Bronchial epithelial cell (primary cell): ENCODE measurements at places on chromosomes 11 and 22.
A peak's percentile ranks its signal among the peaks of the same experiment; 100 is the strongest.

GRCh38 chr11:17828311-17828751 is 93.8 kb downstream of the KCNC1 start:
- no peak for DNase-seq

- DNase-seq, result no peak
These were observed 8.7 kb upstream of the CABP7 start for GRCh38 chr22:29710922-29711593.

GRCh38 chr11:4539603-4540219 is 5.3 kb upstream of the OR52M1 start:
- peak; percentile 25 for DNase-seq

DNA sequence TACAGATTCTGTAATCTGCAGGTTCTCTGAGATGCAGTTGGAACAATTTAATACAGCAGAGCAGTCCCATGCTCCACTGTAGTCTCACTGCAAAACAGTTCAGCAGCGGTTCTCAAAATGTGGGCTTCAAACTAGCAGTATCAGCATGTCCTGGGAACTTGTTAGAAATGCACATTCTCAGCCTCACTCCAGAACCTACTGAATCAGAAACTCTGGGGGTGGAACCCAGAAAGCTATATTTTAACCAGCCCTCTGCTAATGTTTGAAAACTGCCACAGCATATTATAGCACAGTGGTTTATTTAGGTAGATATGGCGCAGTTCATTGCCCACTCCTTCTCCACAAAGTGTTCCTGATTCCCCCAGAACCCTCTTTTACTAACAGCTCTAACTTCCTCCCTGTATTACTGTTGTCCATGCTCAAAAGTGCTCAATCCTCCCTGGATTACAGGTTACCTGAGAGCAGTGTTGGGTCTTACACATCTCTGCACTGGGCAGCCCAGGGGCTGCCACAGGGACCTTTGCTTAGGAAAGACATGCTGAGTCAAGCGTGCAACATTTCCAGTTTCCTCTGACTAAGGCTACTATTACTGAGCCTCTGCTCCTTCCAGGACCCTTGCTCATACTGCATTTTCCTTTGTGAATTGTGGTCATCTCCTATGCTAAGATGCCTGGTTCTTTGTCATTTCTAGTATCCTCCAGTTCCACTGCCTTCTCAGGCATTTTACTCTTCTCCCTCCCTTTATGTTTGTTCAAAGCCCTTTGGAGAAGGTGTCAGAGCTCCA is 7.7 kb upstream of the DGAT2 start:
- peak; percentile 88 for DNase-seq

- DNase-seq, result no peak
These were observed 29.2 kb downstream of the TRAF6 start for GRCh38 chr11:36480833-36481232.

DNA sequence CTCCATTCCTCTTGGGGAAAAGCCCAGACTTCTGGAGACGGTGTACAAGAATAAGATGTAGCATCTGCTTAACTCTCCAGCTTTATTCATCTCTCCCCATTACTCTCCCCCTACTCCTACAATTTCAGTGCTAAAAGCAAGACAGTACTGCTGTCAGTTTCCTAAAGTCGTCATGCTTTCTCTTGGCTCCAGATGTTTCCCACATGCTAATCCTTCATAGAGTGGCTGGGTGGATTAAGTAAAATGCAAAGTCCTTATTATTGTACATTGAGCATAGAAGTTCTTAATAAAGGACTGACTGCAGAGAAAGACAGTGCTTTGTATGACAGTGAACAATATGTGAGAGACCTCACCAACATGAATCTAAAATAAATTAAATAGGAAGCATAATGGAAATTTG is 142.2 kb upstream of the UBASH3B start:
- no peak for DNase-seq

DNA sequence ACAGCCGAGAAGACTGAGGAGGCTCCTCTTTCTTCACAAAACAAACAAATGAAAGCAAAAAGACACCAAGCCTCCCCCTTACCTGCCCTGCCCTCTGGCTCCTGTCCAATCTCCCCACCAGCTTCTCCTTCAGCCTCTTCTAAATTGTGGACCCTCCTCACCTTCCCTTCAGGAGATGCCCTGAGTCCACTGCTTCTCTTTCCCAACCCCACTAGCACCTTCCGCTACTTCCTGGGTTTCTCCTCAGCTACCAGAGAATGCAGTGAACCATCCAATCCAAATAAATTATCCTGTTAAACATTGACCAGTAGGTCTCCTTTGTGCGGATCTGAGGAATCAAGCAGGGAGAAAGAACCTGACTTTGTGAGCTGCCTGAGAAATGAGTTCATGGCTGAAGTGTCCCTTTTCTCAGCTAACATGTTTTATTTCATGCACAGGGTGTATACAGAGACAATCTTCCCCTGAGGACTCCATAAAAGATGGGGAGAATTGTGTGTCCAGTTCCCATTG is 63.2 kb upstream of the VPREB1 start:
- DNase-seq, result no peak

- DNase-seq, result no peak
These were observed 10.0 kb upstream of the MFRP start for GRCh38 chr11:119356349-119357031.

GRCh38 chr11:36110668-36111410 is 167.0 kb downstream of the LDLRAD3 start:
- DNase-seq, result no peak

DNA sequence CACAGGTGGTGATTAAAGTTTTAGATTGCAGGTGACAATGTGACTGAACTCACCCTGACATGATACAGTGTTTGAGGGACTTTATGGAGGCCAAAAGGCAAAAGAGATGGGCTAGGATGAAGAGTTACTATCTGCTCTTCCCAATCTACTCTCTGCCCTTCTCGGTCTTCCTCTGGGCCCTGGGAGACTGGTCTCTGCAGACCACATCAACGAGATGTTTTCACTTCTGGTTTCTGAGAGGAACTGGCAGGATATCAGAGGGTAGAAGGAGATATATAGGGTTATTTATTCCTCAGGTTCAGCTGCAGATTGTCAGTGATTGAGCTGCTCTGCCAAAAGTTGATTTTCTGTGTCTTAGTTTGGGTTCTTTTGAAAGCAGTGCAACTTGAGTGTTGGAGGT is 32.4 kb upstream of the CD44 start:
- DNase-seq, result no peak

DNA sequence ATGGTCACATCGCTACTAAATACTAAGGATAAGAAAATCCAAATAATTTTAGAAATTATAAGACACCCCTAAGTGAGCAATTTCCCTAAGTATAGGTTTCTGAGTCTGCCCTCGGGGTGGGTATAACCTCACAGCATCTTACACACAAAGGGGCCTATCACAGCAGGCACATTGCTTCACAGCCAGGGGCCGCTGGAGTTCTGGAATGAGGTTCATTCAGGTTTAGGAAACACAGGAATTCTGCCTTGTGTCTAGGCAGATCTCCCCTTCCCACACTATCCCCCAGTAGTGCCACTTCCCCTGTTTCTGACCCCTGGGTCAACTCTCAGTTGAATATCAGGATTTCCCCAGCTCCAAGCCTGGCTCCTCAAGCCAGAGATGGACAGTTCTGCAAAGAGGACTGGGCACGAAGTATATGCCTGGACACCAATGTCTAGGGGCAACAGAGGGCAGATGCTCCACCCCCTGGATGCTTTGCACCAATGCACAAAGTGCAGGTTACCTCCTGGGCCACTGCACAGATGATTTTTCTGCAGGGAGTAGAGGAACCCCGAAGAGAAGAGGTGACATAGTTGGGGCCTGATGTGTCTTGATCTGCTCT is 11.4 kb downstream of the TUBA8 start:
- DNase-seq, result no peak

DNA sequence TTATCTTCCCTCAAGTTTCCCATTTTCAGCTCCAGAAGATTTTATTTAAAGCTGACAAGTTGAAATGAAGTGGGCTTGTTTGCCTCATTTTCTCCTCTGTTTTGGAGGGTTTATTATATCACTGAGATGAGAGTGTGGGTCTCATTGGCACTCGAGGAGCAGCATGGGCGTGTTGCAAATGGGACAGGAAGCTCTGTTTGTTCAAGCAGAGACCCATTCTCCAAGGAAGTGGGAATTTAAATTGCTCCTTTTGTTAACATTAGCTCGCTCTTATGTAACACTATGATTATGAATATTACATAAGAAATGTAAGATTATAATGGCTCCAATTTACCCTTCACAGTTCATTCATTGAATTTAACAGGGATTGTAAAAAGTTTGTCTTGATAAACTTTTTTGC is 317.7 kb upstream of the CTSC start:
- peak; percentile 4 for DNase-seq

DNA sequence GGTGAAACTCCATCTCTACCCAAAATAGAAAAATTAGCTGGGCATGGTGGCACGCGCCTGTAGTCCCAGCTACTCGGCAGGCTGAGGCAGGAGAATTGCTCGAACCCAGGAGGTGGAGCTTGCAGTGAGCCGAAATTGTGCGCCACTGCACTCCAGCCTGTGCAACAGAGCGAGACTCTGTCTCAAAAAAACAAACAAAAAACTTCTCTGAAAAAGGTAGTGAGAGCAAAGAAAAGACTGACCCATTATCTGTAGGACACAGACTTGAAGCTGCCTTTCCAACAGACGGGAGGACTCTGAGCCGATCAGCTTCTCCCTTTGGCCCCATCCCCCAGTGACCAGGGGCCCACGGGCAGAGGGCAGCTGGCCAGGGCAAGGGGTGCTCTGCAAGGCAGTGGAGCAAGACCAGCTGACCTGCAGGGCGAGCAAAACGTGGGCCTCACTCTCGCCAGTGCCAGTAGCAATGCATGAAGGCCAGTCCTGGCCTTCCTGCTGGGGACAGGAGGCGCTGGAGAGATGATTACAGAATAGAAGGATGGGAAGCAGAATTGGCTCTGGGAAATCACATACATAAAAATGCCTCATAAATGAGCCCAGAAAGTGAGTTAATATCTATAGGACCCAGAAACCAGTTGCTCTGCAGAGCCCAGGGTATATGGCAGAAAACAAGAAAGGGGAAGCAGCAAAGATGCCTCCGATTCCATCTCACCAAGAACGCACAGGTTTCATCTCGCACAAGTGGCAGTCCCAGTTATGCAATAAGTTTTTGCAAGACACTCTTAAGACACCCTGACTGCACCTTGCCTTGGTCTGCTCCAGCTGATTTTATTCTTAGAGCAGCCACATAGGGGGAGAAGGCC is 2.8 kb downstream of the EHD1 start:
- DNase-seq, result no peak

GRCh38 chr11:121352251-121352891 is 59.8 kb downstream of the SC5D start:
- no peak for DNase-seq

DNA sequence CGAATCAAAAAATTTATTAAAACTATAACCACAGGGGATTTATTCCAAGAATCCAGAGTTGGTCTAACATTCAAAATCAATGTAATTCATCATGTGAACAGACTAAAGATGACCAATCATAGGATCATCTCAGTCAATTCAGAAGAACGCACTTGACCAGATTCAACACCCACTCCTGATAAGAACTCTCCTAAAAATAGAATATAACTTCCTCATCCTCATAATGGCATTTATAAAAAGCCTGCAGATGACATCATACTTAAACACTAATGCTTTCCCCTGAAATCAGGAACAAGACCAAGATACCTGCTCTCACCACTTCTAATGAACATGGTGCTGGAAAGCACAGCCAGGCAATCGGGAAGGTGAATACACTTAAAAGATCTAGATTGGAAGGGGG is 10.5 kb upstream of the MUC2 start:
- no peak for DNase-seq

DNA sequence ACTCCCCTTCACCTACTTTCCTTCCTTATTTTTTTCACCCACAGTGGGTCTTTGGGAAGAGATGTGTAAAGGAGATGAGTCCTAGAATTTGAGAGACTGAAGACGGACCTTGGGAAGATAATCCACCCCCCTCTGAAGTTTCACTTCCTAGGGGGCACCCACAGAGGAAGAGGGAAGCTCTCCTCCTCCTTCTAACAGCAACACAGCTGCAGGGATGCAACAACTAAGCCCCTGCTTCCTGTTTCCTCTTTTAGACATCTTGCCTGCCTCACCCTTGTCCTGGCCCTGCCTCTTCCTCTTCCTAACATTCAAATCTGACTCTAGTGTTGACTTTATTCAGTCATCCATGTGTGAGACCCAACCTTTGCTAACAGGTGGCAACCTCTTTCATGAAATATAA is 424.6 kb downstream of the BUD13 start:
- no peak for DNase-seq

- no peak for DNase-seq
These were observed 348.9 kb upstream of the NCAM1 start for GRCh38 chr11:112612250-112612849.

- peak; percentile 98 for DNase-seq
These were observed 52.1 kb downstream of the LHFPL7 start for GRCh38 chr22:24894220-24894975.

- no peak for DNase-seq
These were observed 44.8 kb upstream of the ISX start for GRCh38 chr22:35021161-35021560.

DNA sequence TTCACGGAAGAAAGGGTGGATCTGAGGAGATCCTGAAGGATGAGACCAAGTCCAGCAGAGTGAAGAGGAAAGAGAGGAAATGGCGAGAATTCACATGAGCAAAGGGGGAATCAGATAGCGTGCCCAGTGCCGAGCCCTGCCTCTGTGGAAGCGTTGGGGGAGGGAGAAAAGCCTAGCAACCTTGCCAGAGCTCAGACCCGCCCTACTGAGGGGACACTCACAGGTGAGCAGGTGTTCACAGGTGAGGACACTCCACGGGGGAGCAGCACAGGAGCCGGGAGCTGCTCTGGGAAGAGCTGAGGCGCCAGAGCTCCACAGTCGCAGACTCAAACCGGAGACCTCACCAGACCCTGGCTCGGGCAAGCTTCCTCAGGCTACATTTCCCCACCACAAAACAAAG is 56.2 kb downstream of the MICAL3 start:
- no peak for DNase-seq

DNA sequence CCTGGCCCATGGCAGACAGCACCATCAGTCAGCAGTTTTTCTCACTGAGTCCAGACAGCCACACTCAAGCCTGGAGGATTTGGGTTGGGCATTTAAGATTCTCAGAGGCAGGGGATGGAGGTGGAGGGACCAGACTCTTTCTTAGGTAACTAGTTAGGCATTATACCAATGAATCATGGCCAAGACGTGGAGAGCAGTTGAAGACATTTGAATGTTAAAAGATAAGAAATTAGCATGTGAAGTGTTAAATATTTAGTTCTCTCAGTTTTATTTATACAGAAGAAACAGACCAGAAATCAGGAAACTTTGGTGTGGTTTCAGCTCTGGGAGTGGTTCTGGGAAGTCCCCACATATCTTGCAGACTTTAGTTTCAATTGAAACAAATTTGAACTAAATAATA is 9.9 kb downstream of the GTF2H1 start:
- no peak for DNase-seq
